ENCODE measurements at places on chromosomes 13 and 19.

DNA sequence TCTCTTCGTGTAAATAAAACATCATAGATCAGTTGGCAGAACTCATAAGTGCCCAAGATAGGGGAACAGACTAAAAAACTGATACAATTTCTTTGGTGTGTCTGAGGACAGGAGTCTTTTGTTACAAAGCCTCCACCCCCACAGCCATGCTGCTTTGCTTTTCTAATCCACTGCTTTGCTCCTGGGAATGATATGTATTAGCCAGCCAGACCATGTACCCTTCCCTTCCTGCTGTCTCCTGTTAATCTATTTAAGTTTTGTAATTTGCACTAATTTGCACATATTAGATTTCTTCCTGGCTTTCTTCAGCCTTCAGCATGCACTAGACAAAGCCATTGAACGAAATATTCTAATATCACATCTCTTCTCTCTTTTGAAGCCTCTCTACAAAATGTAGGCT is 130.5 kb downstream of the MAB21L1 start:
- no peaks in the 10 kb centered on the region for H3K4me1 ChIP-seq
- DNase-seq = no peak
- H3K36me3 ChIP-seq = no peaks in the 10 kb centered on the region
- H3K4me3 ChIP-seq = no peak overlapping the region

DNA sequence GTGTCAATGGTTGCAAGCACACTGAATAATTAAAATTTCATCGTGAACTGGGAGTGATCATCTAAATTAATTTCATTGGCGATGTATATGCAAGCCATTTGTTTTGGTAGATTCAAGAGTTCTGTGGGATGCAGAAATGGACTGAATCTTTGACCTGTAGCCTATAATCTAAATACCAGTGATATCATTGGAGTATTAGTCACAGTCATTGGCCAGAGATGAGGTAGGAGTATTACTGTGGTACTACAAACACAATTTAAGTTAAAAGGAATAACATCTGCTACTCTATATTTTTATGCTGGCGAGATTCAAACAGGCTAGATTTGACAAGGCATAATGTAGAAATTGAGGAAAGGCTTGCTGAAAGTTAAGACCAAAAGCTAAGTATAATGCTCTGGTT is 14.0 kb downstream of the FRY start:
- no peak overlapping the region for H3K27ac ChIP-seq
- H3K4me3 ChIP-seq = no peak overlapping the region
- DNase-seq = no peak
- H3K36me3 ChIP-seq = no peaks in the 10 kb centered on the region
- H3K4me1 ChIP-seq = no peaks in the 10 kb centered on the region

DNA sequence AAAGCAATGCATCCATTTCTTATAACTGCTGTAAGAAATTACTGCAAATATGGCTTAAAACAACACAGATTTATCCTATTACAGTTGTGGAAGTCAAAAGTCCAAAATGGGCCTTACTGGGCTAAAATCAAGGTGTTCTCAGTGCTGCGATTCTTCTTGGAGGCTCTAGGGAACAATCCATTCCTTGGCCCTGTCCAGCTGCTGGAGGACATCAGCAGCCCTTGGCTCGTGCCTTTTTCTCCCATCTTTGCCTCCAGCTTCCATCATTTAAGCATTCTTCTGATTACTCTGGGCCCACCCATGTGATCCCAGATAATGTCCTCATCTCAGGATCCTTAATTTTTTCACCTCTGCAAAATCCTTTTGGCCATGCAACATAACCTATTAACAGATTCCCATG is 607.1 kb downstream of the DCT start:
- H3K36me3 ChIP-seq = no peaks in the 10 kb centered on the region
- H3K4me3 ChIP-seq = no peak overlapping the region
- H3K4me1 ChIP-seq = no peaks in the 10 kb centered on the region
- H3K27me3 ChIP-seq = no peaks in the 10 kb centered on the region
- H3K27ac ChIP-seq = no peak overlapping the region
- no peak for DNase-seq

DNA sequence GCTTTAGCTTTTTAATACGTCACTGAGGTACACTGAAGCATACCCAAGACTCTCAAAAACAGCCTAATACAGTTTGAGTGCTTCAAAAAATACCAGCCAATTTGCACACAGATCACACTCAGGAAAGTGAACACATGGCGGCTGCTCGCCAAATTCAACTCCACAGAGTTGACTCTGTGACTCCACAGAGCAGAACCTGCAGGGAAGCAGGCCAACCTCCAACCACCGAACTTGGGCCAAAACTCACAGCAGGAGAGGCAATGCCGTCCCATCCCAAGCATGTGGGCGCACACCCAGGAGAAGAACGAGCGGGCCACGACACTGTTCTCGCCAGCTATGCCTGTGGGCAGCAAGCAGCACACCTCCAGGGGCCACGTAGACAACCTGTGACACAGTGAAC is 21.1 kb downstream of the ELL start:
- no peaks in the 10 kb centered on the region for H3K4me1 ChIP-seq
- no peak overlapping the region for H3K27ac ChIP-seq
- no peak overlapping the region for H3K4me3 ChIP-seq
- H3K27me3 ChIP-seq = no peaks in the 10 kb centered on the region
- no peak for DNase-seq

GRCh38 chr13:33904431-33904830 is 86.5 kb downstream of the RFC3 start:
- H3K27me3 ChIP-seq = no peaks in the 10 kb centered on the region
- H3K4me1 ChIP-seq = no peaks in the 10 kb centered on the region
- DNase-seq = no peak
- H3K27ac ChIP-seq = no peak overlapping the region
- no peak overlapping the region for H3K4me3 ChIP-seq
- H3K36me3 ChIP-seq = no peaks in the 10 kb centered on the region

DNA sequence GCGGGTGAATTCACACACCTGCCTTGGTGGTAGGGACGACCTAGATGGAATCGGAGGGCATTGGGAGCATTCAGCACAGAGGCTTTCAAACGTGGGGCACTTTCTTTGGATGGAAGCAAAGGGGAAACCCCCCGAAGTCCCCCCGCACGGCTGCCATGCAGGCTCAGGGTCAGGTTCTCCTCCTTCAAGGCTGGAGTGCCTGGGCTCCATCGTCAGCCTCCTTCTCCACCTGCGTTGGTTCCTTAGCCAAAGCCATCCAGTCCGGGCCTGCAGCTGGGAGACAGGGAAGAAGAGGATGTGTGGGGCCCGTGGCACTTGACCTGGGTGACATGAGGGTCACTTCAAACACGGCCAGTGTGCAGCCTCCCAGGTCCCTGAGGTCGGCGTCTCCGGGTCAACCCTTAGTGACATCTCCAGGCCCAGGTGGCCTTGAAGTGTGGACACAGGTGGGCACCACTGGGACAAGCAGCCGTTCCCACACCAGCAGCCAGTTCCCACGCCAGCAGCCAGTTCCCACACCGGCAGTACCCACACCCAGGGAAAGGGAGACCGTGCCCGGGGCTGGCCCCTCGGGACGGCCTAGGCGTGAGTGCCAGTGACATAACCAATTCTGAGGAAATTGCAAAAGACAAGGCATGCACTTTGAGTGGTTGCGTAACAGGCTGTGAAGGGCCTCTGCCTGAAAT is 116.0 kb downstream of the SOX1 start:
- no peaks in the 10 kb centered on the region for H3K4me1 ChIP-seq
- no peaks in the 10 kb centered on the region for H3K36me3 ChIP-seq
- H3K4me3 ChIP-seq = no peak overlapping the region
- no peak overlapping the region for H3K27ac ChIP-seq
- no peak for DNase-seq
- H3K27me3 ChIP-seq = no peaks in the 10 kb centered on the region

DNA sequence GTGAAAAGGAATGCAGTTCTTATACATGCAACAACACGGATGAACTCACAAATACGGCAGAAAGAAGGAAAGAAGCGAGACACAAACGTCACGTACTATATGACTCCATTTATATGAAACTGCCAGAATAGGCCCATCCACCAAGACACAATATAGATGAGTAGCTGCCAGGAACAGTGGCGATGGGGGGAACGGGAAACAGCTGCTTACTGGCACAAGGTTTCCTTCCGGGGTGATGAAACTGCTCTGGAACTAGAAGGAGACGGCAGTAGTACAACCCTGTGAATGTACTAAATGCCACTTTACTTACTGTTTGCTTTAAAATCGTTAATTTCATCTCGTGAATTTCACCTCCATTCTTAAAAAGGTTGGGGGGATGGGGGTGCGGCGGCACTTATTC is 28.9 kb downstream of the MLLT1 start:
- DNase-seq = no peak
- no peaks in the 10 kb centered on the region for H3K27me3 ChIP-seq
- H3K27ac ChIP-seq = no peak overlapping the region
- no peaks in the 10 kb centered on the region for H3K4me1 ChIP-seq

Measured in iPS DF 6.9 (cell line).